ENCODE measurements at places on chromosomes 3 and 15.

GRCh38 chr3:179768080-179768479 lies 115.2 kb downstream of the USP13 start:
- no peak for DNase-seq

DNA sequence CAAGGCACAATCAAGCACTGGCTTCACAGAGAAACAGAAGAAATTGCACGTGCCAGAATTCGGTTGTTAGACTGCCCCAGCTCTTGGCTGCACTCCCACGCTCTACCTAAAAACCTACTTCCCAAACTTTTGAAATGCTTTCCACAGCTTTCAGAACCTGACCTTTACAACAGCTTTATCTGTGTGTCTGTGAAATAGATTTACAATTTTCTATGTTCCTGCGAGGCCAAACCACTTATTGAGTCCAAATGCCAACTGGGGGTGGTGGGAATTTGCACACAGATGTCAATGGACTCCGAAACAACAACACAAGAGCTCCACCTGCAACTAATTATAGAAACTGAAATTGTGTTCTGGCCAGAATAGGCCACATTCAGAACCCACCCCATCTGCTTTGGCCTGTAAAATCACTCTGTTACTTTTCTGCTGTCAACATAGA lies 44.6 kb downstream of the ERC2 start:
- no peak for DNase-seq

DNA sequence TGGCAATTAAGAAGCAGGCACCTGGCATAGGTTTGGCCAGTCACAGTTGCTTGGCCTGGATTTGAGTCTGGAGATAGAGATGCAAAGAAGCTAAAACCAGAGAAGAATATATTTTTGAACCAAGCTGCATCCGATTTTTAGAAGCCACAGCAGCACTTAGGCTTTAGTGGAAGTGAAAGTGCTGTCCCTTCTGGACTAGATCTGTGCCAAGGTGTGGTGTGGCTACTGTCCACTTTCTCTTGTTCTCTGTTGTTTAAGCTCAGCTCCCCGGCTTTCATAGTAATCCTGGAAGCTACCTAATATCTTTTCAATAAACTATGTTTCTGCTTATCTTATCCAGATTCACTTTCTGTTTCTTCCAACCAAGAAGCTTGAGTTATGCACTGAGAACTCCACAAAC lies 183.4 kb upstream of the THRB start:
- no peak for DNase-seq

DNA sequence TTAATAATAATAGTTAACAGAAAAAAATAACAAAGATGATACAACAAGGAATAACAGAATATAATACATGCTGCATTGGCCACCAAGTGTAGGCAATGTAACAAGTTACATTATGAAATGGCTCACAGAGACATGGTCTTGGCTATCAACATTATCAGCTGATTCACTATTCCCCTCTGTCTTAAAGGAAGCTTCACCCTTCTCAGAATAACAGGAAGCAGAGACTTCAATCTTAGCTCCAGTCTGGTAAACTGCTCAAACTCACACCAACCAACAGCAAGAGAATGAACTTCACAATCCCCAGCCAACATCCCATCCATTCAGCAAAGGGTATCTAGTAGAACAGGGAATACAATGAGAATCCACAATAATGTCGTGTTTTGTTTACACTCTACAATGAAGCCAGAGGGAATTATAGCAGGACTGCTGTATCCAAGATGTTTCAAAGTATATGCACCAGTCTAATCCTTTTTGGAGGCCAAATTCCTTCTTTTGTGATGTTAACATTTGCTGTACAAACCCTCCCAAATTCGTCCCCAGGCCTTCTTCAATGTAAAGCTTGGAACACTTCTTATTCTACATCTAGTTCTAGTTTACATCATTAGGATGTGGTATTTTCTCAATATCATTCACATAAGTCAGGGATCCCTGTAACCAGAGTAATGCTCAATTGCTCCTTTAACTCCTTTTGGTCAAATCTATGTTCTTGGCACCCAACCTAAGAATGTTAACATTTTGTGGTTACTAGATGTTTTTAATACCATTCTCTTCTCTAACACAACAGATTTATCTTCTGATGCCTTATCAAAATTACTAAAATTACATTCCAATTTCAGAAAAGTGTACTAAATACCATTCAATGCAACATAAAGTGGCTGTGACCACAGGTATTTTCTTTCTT lies 52.4 kb upstream of the CMSS1 start:
- no peak for DNase-seq

GRCh38 chr3:152174876-152175527 lies 93.7 kb upstream of the MBNL1 start:
- DNase-seq: no peak

DNA sequence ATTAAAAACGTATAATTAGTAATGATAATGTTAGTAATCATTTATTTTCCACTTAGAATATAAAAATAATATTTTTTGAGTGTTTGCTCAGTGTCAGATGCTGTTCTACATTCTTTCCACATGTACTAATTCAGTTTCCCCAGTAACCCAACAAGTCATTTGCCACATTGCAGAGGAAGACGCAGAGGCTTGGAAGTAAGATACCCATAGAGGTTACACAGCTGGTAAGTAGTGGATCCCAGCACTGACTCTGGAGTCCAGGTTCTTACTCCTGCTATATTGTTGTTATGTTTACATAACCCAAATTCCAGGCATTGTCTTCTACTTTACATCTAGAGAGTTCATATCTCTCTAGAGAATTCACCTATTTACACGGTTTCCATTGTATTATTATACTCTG lies 48.2 kb upstream of the MYO5C start:
- no peak for DNase-seq

- no peak for DNase-seq
Measured at GRCh38 chr3:97010881-97011657, 196.7 kb downstream of the EPHA6 start.

DNA sequence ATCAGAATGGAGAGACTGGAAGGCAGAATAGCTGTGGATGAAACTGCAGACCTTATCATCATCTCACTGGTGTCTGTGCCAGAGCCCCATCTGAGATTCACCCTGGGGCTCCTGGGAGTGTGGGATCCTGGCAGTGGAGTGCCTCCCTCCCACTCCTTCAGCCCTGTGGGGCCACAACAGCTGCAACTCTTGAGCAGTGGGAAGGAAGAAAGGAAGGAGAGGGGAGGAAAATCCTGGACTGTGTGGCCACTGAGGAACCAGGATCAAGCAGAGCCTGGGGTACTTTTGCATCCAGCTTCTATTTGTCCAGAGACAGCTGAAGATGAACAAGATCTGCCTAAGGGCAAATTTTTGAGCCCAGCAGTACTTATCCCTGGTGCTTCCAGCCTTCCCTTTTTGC lies 13.1 kb upstream of the ALDH1A2 start:
- no peak for DNase-seq

DNA sequence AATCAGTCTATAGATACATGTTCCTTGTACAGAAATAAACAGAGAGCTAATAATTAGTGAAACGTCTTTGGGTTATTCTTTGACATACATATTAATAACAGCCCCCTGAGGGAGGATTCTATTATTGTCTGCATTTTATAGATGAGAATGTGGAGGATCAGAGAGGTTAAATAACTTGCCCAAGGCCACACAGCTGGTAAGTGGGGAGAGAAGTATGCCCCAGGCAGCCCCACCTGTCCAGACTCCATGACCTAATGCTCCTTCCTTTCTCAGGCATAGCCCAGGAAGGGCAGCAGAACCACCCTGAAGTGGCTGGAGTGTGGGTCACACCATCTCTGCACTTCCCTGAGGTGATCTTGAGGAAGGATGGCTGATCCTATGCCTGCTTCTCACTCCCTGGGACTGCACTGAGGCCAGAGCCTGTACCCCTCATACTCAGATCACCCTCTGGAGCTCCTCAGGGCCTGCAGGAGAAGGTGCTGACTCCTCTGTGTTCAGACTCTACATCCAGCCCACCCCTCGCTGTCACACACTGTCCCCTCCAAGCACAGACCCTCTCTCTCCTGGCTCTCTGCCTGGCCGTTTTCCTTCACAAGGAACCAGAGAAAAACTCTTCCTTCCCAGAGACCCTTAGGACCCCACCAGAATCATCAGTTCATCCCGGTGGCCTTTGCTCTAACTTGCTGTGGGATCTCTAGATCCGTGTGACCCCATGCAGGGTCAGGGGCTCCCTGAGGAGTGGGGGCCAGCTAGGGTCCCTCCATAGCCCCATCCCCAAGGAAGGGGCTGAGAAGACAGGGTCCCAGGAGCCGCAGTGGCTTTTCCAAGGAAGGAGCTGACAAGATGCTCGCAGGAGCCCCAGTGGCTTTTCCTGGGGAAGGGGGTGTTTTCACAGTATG lies 4.4 kb upstream of the HHATL start:
- DNase-seq: no peak

DNA sequence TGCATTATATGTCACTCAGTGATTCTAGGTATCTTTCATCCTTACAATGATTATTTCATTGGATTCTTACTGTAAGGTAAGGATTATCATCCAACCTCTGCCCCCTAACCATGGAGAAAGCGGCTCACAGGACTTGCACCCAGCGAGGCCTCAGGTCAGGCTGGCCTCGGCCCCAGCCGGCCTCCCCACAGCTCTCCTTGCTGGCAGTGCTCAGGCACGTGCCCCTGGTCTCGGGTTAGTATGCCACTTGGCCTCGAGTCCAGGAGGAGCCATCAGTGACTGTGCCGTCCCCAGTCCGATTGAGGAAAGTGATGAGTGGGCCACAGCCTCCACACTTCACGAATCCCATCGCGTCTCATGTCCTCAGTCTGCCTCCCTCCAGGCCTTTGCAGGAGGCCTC lies 35.7 kb upstream of the GABRG3 start:
- no peak for DNase-seq

DNA sequence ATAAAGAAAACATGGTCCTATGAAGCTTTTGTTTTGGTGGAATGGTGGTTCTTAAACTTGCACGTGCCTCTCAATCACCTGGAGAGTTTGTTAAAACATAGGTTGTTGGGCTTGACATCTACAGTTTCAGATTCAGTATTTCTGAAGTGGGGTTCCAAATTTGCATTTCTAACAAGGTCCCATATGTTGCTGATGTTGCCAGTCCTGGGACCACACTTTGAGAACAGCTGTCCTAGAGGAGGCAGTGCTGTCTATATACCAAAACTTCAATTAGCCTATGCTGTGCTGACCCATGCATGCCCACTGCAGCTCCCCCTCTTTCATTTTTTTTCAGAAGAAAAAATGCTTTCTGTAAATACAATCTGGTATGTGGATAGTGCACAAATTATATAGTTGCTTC lies 31.3 kb downstream of the ALCAM start:
- no peak for DNase-seq

DNA sequence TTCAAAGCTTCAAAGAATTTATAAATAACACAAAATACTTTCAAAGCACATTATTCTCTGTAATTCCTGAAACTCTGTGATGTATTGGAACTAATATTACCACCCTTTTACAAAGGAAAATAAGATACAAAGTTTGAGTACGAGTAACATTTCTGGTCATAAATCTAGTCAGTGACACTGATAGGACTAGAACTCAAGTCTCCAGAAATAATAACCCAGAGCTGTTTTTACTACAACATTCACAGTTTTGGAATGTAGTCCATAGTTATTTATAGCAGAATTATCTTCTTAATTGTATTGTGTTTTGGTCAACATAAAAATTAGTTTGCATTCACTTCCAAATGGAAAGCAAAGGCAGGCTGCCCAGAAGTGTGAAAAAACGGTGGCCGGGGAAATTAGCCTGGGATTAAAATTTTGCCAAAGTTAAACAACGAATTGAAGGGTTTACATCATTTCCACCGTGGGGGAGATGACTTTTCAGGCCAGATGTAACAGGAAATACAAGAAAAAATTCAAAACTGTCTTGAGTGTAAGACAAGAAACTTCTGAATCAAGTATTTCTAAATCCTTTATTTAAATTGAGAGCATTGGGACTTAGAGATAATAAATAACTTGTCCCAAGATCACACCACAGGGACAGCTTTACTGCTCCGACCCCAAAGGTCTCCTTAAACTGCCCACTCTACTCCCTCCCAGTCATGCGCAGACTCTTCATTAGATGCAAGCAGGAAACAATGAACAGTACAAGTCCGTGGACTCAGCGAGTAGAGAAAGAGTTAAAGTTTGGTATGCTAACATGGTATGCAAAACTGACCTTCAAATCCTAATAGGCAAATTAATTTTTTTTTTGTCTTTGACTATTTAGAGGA lies 74.3 kb upstream of the VGLL4 start:
- no peak for DNase-seq

GRCh38 chr3:53346922-53347260 lies 452 bp downstream of the DCP1A start:
- no peak for DNase-seq

DNA sequence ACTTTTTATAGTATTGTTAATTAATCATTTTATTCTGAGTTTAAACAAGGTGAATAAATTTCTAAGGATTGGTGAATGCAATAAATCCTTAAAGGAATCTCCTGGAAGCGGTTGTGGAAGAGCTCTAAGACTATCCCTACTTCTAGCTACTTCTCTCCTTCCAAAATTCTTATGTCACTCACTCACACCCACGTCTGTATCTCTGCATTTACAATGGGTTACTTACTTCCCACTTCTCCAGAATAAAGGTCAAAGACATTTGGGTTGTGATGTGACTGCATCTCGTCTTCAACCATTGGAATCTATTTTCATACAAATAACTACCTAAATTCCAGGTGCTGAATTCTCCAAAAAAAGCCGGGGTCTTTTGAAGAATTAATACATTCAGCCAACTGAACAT lies 234.2 kb upstream of the MDFIC2 start:
- no peak for DNase-seq

DNA sequence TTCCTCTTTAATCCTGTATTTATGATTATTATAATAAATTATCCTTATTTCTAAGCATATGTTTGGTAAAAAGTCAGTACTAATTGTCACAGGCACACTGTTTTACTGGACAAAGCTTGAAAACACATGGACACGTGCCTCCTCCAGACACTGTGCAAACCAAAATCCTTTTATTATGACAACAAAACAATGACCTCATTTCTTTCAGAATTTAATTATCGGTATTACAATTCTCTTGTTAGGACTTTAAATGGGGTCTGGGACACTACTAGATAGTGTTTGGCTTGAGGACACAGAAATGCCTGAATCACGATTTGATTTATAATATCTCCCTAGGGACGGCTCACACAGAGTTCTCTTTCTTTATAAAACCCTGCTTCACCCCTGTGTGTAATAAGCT lies 107.3 kb upstream of the IGSF10 start:
- DNase-seq: no peak

GRCh38 chr15:85741662-85742061 lies 53.1 kb downstream of the KLHL25 start:
- no peak for DNase-seq

All from stimulated activated CD4-positive, alpha-beta T cell treated with anti-CD3 and anti-CD28 coated beads, Interleukin-15, amount 100 ng/mL, for 1 hour (primary cell).